Epithelial cell of prostate (primary cell): ENCODE measurements at places on chromosomes 12 and 14.

DNA sequence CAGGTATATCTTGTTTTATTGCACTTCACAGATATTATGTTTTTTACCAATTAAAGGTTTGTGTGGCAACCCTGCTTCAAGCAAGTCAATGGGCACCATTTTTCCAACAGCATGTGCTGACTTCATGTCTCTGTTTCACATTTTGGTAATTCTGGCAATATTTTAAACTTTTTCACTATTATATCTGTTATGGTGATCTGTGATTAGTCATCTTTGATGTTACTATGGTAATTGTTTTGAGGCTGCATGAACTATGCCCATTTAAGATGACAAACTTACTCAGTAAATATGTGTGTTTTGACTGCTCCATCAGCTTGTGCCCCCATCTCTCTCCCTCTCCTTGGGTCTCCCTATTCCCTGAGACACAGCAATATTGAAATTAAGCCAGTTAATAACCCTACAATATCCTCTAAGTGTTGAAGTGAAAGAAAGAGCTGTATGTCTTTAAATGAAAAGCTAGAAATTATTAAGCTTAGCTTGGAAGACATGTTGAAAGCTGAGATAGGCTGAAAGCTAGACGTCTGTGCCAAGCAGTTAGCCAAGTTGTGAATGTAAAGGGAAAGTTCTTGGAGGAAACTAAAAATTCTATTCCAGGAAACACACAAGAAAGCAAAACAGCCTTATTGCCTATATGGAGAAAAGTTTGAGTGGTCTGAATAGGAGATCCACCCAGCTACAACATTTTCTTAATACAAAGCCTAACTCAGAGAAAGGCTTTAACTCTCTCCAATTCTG, 365.1 kb downstream of the ATP23 start:
- DNase-seq, result no peak

DNA sequence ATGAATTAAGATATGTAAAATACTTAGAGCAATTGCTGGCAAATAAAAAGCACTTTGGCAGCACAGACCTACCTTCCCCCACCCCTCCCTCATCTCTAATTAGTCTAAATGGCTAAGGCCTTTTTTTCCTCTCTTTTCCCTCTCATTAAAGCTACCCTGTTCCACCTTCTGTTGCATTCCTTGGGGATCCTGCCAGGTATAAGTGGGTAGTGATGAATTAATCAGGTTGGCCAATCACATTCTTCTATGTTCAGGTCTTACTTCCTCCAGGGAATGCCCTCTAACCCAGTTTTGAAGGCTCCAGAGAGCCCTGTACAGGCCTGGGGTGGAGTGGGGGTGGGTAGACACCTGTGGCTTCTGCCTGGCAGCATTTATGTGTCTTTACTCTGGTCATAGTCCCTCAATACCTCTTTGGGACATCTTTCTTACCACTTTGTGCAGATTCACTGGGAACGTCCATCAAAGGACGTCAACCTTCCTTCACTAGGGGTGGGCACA, 28.4 kb downstream of the HSPB8 start:
- no peak for DNase-seq

DNA sequence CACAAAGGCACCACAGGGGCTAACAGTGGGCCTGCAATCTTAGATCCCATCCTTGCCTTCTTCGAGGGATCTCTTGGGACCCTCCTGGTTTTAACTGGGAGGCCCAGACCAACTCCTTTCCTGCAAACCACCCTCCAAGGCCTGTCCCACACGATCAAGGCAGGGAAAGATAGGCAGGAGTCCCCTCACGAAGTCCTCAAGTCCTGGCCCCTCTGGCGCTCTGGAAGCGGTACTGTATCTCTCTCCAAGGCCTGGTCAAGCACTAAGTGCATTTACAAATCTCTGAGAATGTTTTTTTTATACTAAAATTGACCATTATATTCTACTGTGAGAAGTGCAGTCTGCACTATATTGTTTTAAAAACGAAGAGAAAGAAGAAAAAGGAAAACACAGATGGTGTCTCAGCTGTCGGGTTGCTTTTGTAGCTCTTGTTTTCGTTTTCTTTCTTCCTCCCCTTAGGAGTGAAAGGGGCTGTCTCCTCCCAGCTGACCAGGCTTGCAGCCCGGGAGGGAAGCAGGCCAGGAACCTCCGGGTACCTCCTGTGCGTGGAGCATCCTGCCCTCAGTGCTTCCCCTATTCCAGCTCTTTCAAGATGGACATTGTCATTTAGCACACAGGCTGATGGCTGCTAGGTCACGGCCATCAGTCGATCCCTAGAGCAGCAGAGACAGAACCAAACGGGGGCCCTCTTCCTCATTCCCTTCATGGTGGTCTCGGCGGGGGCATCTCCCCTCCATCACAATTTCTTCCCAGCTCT, 56.7 kb downstream of the FAM222A start:
- DNase-seq, result no peak

DNA sequence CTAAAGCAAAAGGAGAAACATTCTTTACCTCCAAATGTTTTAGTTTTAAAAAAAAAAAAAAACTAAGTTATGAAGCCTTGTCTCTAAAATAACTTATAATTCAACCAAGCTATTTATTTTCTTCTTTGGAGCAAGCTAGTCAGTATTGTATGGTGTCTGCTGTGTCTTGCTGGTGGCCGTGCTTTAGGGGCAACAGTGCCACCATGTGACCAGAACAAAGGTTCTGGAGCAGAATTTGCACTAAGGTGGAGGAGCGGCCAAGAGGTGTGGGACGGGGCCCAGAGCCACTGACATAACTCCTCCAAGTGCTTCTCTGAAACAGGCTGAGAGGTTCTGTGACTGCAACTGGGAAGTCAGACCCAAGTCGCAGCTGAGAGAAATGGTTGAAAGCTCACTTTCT, 4.5 kb downstream of the FICD start:
- DNase-seq, result no peak

GRCh38 chr14:87878959-87879358, 114.0 kb downstream of the GALC start:
- no peak for DNase-seq

DNA sequence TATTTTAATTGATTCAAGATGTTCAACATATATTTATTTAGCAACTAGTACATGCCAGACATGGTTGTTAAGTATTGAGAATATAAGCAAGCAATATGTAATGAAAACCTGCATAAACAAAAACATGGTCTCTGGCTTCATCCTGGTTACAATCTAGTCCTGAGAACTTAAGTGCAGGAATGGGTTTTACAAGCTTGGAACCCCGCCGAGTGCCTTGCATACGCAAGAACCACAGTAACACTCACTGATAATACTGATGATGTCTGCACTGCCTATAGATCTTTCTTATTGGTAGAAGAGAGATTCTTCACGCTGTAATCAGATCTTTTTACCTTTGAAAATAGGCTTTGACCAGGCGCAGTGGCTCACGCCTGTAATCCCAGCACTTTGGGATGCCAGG, 22.9 kb upstream of the CALM1 start:
- no peak for DNase-seq

GRCh38 chr12:53717319-53717718, 9.9 kb downstream of the CALCOCO1 start:
- DNase-seq, result no peak

GRCh38 chr12:52798671-52799504, 3.0 kb upstream of the KRT3 start:
- DNase-seq, result peak; percentile 44

DNA sequence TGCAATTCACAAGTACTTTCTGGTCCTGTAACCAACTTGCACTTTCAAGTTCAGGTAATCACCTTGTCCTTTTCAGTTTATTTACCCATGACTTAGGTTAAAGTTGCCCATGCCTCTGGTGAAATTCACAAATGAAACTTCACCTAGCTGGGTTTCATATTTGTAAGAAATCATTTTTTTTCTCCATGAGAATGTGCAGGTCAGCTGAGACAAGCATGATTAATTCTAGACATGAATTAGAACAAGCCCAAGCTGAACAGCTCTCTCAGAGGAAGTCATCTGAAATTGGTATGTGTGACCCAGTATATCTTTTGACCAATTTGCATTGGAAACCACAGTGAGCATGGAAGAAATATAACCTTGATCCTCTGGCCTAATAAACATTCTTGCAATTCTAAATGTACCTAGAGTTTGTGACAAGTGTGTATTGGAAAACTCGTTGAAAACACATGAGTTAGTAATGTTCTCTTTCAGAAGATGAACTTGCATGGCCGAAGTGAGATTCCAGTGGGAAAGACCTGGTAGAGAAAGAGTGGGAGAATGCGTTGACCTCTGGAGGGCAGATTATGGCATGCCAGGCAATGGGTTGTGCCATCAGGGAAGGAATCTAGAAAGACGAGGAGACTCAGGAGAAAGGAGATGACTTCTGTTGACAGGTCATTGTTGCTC, 486.5 kb downstream of the ZFP36L1 start:
- DNase-seq, result no peak

- DNase-seq, result no peak
Observed at GRCh38 chr12:103998976-103999375, 33.3 kb downstream of the TDG start.

GRCh38 chr14:50521912-50522341, 10.4 kb downstream of the MAP4K5 start:
- no peak for DNase-seq

GRCh38 chr12:120853188-120853587, 51.0 kb downstream of the SPPL3 start:
- DNase-seq, result no peak

- DNase-seq, result peak; percentile 93
Observed at GRCh38 chr12:54411391-54412241, 7.5 kb downstream of the ITGA5 start.
